Hepatocyte (in vitro differentiated cells): ENCODE measurements at places on chromosomes 7 and 10. TPM values are rescaled to one million over a fixed set of nuclear protein-coding genes. Genes with fewer than 3 reads are reported as not detected.

GRCh38 chr10:25697412-25697811, 236.6 kb upstream of the MYO3A start:
- no peaks in the 10 kb centered on the region for H3K27me3 ChIP-seq
- no peaks in the 10 kb centered on the region for H3K36me3 ChIP-seq
- H3K4me3 ChIP-seq = no peak overlapping the region
- no peak for DNase-seq

GRCh38 chr10:99777918-99778714, 4.3 kb upstream of the ABCC2 start:
- no peaks in the 10 kb centered on the region for H3K36me3 ChIP-seq
- H3K4me1 ChIP-seq = peaks cover 54% of the 10 kb centered on the region
- peak; percentile 19 for DNase-seq
- no peak overlapping the region for H3K4me3 ChIP-seq
- H3K27me3 ChIP-seq = no peaks in the 10 kb centered on the region
- peak overlapping the region; percentile 98 for H3K27ac ChIP-seq

- no peaks in the 10 kb centered on the region for H3K36me3 ChIP-seq
- peaks cover 16% of the 10 kb centered on the region for H3K4me1 ChIP-seq
- H3K4me3 ChIP-seq = no peak overlapping the region
Measured at GRCh38 chr7:7793249-7793648, 74.8 kb upstream of the RPA3 start.

DNA sequence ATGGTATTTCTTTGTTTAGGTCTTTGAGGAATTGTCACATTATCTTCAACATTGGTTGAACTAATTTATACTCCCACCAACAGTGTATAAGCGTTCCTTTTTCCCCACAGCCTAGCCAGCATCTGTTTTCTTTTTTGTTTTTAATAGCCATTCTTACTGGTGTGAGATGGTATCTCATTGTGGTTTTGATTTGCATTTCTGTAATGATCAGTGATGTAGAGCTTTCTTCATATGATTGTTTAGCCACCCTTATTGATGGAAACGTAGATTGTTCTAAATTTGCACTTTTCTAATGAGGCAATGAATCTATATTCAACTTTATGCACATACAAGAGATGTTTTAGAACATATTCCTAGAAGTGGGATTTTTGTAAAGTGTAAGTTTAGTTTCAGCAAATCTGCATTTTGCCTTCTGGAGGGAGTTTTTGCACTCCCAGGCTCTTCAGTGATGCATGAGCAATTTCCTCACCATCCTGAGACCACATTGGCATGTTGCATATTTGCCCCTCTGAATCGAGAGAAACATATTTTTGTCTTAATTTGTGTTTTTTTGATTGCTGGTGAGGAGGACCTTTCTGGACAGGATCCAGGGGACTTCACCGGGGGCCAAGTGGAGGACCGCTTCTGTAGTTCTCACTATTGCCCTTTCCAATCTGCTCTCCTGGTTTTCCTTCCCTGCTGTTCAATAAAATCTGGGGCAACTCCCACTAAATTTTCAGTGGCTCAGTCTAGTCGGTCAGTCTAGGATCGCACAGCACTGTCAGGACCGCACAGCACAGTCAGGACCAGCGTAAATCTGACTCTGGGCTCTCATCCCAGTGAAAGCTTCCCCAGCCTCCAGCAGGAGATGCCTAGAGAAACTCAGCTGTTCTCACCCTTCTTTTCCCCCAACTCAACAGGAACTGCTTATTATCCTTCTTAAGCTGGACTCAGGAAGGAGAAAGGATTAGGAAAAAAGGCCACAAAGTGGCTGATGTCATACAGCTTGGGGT, 157.0 kb downstream of the PTPN20 start:
- H3K4me3 ChIP-seq = no peak overlapping the region
- peaks cover 2% of the 10 kb centered on the region for H3K27me3 ChIP-seq
- no peak overlapping the region for H3K27ac ChIP-seq

- DNase-seq = peak; percentile 94
- peaks cover 5% of the 10 kb centered on the region for H3K4me1 ChIP-seq
- H3K36me3 ChIP-seq = no peaks in the 10 kb centered on the region
- no peaks in the 10 kb centered on the region for H3K27me3 ChIP-seq
- peak within 1 kb of the TSS; percentile 96 for H3K27ac ChIP-seq
Measured at GRCh38 chr7:32957326-32958045, at the start of gene FKBP9. Gene FKBP9, plus strand, starts transcription at chr7:32957440. Its CDS starts 134 bp downstream, at chr7:32957574.

GRCh38 chr7:94957061-94957460, 49.7 kb downstream of the PPP1R9A start:
- no peak overlapping the region for H3K4me3 ChIP-seq
- peaks cover 4% of the 10 kb centered on the region for H3K4me1 ChIP-seq
- H3K27me3 ChIP-seq = no peaks in the 10 kb centered on the region
- H3K36me3 ChIP-seq = no peaks in the 10 kb centered on the region
- no peak overlapping the region for H3K27ac ChIP-seq
- DNase-seq = no peak

GRCh38 chr10:88042160-88043100, 179.0 kb downstream of the PTEN start:
- peak; percentile 53 for DNase-seq
- H3K27me3 ChIP-seq = no peaks in the 10 kb centered on the region
- H3K36me3 ChIP-seq = no peaks in the 10 kb centered on the region
- peak overlapping the region; percentile 70 for H3K27ac ChIP-seq

GRCh38 chr7:156147756-156148504, 335.7 kb upstream of the SHH start:
- no peaks in the 10 kb centered on the region for H3K36me3 ChIP-seq
- DNase-seq = no peak
- H3K27me3 ChIP-seq = no peaks in the 10 kb centered on the region

GRCh38 chr7:141562972-141563371, 11.8 kb downstream of the AGK start:
- no peak for DNase-seq
- H3K4me3 ChIP-seq = no peak overlapping the region
- H3K4me1 ChIP-seq = no peaks in the 10 kb centered on the region
- no peaks in the 10 kb centered on the region for H3K36me3 ChIP-seq

DNA sequence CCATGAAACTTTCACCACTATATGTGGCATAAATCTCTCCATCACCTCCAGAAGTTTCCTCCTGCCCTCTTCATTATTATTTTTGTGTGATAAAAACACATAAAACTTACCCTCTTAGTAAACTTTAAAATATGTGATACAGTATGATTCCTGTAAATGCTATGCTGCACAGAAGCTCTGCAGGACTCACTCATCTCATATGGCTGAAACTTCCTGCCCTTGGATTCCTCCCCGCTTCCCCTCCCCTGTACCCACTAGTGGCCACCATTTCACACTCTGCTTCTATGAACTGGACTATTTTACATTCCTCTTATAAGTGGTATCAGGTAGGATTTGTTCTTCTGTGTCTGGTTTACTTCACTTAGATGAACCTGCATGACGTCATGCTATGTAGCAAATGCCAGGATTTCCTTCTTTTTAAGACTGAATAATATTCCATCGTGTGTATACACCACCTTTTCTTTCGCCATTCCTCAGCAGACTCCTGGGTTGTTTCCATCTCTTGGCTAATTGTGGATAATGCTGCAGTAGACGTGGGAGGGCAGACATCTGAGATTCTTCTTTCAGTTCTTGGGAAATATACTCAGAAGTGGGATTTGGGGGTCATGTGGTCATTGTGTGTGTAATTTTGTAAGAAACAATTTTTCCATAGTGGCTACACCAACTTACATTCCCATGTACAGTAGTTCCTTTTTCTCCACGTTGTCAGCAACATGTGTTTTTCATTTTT, 335.2 kb downstream of the SDK1 start:
- no peak overlapping the region for H3K27ac ChIP-seq
- no peaks in the 10 kb centered on the region for H3K4me1 ChIP-seq
- no peaks in the 10 kb centered on the region for H3K36me3 ChIP-seq

- peak; percentile 93 for DNase-seq
- peaks cover 22% of the 10 kb centered on the region for H3K4me1 ChIP-seq
- H3K4me3 ChIP-seq = peak within 1 kb of the TSS; percentile 100
- peak within 1 kb of the TSS; percentile 97 for H3K27ac ChIP-seq
- H3K27me3 ChIP-seq = no peaks in the 10 kb centered on the region
Measured at GRCh38 chr7:80134536-80135308, at the start of gene GNAI1. Gene GNAI1, plus strand, starts transcription at chr7:80134831. Its CDS starts 330 bp downstream, at chr7:80135161.

DNA sequence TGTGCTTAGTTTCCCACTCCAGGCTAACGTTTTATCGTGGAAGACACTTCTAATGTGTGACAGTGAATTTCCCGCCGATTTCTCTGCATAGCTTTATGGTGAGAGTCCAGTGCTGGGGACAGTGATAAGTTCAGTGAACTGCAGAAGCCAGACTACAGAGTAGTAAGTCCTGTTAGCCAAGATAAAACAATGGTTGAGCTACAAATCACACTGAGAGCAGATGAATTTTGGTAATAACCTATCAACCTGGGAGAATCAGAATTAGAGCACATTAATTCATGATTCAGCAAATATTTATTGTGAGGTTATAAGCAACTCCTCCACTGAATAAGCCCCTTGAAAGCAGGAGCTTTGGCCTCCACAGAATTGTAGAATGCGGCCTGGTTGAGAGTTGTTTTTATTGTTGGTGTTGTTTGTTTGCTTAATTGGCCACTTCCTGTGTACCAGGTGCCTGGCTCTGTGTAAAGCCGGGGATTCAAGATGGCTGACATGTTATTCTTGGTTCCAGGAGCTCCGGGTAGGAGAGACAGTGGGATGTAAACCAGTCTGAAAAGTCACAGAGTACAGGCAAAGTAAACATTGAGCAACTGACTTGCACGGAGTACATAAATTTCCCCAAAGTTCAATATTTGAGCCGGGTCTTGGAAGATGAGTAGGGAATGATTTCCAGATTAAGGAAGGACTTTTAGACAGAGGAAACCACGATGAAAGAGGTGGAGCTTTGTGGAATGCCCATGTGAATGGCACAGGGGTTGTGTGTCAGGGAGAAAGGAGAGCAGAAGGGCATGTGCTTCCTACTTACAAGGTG, 112.7 kb downstream of the SNX10 start:
- no peaks in the 10 kb centered on the region for H3K27me3 ChIP-seq
- H3K36me3 ChIP-seq = no peaks in the 10 kb centered on the region
- H3K4me1 ChIP-seq = peaks cover 15% of the 10 kb centered on the region
- H3K4me3 ChIP-seq = no peak overlapping the region
- H3K27ac ChIP-seq = peak overlapping the region; percentile 84

- no peaks in the 10 kb centered on the region for H3K36me3 ChIP-seq
- H3K27ac ChIP-seq = no peak overlapping the region
- no peak for DNase-seq
- H3K4me1 ChIP-seq = no peaks in the 10 kb centered on the region
- no peak overlapping the region for H3K4me3 ChIP-seq
Measured at GRCh38 chr10:120823266-120823665, 27.9 kb upstream of the WDR11 start.

DNA sequence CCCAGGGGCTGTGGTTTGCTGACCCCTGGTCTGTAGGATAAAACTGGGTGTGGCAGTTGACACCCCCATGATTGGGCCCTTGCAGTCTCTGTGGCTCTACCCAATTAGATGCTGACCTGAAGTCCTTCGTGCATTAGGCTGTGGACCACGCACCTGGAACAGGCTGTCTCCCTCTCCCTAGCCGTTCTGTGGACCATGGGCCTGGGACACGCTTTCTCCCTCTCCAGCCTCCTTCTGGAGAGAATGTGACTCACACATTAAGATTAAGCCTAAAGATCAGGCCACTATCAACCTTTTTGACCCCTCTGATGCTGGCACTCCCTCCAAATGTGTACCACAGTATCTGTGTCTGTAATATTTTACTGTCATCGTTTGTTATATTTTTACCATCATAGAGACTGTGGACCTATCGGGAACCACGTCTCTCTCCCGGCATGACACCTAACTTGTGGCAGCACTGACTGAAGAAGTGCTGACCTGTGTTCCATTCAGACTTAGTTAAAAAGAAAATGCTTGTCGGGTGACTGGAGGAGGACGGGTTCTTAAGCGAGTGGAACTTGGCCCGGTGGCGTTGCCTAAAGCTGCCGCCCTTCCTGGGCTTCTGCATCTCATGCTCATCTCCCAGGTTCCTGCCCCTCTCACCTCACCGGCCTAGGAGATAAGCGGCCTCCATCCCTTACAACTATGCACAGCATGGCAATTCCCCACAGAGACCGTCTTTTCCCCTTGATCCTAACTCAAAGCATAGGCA, 92.8 kb downstream of the WDR37 start:
- H3K4me3 ChIP-seq = no peak overlapping the region
- no peak for DNase-seq
- peaks cover 4% of the 10 kb centered on the region for H3K4me1 ChIP-seq
- no peak overlapping the region for H3K27ac ChIP-seq
- H3K36me3 ChIP-seq = no peaks in the 10 kb centered on the region
- H3K27me3 ChIP-seq = no peaks in the 10 kb centered on the region

DNA sequence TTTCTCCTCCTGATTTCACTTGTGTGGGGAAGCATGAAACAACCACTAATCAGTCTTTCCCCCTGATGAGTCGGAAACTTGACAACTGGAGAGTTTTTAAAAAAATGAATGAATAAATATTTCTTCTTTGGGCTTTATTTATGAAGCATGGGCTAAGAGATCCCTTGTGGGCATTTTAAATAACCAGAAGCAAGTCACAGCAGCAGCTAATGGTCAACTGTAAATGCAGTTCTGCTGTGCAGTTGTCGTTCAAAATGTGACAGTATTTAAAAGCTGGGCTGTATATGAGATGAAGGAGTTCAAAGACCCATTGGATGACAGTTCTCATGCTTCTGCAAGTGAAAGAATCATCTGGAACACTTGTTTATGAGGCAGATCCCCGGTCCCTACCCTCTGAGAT, 54.1 kb downstream of the STEAP1B start:
- H3K36me3 ChIP-seq = no peaks in the 10 kb centered on the region
- no peak overlapping the region for H3K4me3 ChIP-seq
- DNase-seq = no peak

DNA sequence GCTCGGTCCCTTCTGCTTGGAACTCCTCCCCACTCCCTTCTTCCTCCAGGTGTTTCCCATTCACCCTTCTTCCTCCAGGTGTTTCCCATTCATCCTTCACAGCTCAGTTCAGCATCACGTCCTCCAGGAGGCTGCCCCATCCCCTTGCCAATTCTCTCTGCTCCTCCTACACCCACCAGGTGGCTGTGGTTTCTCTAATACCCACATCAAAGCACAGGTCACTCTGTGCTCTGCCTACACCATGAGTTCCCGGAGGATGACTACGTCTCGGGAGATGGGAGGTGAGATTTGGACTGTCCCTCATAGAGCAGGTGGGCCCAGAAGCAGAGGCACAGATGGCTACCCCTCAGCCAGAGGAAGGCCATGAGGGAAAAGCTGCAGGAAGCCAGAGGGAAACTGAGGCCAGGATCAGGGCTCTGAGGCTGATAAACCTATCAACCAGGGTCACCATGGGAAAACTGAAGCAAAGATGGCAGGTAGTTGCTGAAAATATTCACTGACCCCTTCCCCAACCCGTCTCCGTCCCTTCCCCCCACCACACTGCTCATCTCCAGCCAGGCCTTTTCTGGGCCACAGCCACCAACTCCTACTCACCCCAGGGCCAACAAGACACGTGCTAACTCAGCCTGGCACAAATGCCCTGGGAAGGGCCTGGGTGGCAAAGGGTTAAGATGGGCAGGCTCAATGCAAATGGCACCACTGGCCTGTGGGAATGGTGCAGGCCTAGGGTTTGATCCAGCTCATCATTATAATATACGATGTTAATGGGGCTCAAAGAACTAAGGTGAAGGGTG, 56.6 kb upstream of the CPXM2 start:
- no peak for DNase-seq
- no peaks in the 10 kb centered on the region for H3K27me3 ChIP-seq
- H3K4me1 ChIP-seq = no peaks in the 10 kb centered on the region
- H3K36me3 ChIP-seq = no peaks in the 10 kb centered on the region
- H3K4me3 ChIP-seq = no peak overlapping the region

The DNAJC30 gene
- polyA plus RNA-seq = 13.9 and 15.3 TPM in 2 replicates

The SRI gene
- polyA plus RNA-seq = 213 and 228 TPM in 2 replicates

The CUTC gene
- polyA plus RNA-seq = 26.3 and 29.4 TPM in 2 replicates

The GIMAP6 gene
- 0.82 TPM in 1 of 2 replicates, not detected in the other for polyA plus RNA-seq

The PCLO gene
- polyA plus RNA-seq = 1.3 and 2.8 TPM in 2 replicates

The FRMD4A gene
- polyA plus RNA-seq = 5.4 and 9.9 TPM in 2 replicates

The ALOX5 gene
- 4.4 and 9.0 TPM in 2 replicates for polyA plus RNA-seq

The COBL gene
- 7.8 and 8.6 TPM in 2 replicates for polyA plus RNA-seq

The ZC3HAV1L gene
- 10.3 and 11.6 TPM in 2 replicates for polyA plus RNA-seq

The DEPP1 gene
- 45.6 and 54.7 TPM in 2 replicates for polyA plus RNA-seq

The C7orf57 gene
- polyA plus RNA-seq = not detected in 2 replicates

The CCDC3 gene
- polyA plus RNA-seq = 10.4 and 14.7 TPM in 2 replicates

The TCAF2 gene
- polyA plus RNA-seq = 1.4 and 1.7 TPM in 2 replicates
